Glomerular endothelial cell (primary cell): ENCODE measurements at places on chromosomes 5 and 9.

DNA sequence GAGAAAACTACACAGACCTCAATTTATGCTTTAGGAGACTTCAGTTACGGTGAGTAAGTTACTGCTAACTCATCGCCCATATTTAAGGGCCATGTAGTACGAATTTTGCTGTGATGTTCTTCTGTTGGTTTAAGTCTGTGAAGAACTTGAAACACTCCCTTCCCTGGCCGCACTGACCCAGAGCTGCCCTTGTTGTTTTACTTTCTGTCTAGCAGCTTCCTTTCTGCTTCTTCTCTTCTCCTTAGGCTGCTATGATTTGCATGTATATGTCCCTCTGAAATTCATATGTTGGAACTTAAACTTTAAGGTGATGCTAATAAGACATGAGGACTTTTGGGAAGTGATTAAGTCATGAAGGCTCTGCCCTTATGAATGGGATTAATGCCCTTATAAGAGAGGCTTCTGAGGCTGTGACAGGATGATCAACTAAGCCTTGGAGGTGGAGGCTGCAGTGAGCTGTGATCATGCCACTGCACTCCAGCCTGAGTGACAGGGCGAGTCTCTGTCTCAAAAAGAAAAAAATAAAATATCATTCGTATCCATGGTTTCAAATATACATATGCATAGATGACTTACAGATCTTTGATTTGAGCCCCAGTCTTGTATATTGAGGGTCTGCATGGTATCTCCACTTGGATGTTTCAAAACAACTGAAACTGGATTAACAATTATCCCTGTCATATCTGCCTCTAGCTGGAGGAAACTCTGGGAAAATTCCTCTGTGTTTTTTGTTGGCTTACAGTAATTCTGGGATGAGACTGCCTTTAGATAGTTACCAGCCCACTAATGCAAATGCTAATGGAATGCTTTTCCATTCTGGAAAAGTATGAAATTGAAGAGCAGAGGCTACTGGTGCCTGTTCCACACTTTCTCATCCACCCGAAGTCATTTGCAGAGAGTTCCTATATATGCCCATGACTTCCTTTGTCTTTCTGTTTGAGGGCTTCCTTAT lies 263.4 kb upstream of the ACTBL2 start:
- no peak for DNase-seq

DNA sequence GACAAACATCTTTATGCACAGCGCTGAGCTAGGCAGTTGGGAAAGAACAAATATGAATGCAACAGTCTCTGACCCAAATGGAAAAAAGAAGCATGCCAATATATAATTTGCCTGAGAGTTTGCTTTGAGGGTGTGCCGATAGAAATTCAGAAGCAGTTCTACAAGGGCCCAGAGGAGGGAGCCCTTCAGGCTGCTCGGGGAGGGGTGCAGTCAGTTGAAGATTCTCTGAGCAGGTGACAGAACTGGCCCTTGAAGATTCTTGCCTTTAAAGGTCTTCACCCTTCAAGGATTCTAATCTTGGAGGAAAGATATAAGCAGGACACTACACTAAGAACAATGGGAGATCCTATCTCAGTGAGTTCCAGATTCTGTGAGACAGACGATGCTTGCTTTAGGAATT lies 3.7 kb upstream of the PAPPA start:
- no peak for DNase-seq

DNA sequence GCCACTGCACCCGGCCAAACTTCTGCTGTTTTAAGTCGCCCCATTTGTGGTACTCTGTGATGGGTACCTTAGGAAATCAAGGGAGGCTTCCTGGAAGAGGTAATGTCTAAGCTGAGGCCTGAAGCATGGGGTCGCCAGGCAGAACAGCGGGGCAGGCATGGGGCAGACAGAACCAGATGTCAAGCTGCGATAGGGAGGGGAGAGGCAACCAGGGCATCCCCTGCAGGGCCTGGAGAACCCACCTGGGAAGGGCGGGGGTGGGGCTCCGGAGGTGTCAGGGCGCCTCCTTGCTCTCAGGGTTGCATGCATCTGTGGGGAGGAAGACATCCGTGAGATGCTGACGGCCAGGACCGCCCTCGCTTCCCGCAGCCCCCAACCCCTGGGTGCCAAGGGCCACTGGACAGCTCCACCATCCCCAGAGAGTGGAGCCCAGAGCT lies 2.8 kb downstream of the LCN15 start:
- no peak for DNase-seq

GRCh38 chr5:140795259-140795641 lies 598 bp downstream of the PCDHA2 start:
- no peak for DNase-seq

DNA sequence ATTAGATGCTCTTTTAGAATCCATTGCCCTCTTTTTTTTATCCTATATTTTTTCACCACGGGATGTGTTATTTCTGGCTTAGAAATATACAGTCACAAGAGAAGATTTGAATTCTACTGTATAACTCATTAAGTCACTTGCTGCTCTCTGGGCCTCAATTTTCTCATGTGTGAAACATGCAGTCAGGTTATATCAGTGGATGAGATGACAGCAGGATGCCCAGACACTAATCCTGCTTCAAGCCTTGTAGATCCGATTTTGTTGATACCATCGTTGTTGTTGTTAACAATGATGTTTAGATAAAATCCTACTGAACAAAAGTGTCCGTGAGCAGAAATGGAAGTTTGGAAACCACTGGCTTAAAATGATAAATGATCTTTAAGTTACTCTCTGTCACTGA lies 421.9 kb upstream of the DMAC1 start:
- no peak for DNase-seq

DNA sequence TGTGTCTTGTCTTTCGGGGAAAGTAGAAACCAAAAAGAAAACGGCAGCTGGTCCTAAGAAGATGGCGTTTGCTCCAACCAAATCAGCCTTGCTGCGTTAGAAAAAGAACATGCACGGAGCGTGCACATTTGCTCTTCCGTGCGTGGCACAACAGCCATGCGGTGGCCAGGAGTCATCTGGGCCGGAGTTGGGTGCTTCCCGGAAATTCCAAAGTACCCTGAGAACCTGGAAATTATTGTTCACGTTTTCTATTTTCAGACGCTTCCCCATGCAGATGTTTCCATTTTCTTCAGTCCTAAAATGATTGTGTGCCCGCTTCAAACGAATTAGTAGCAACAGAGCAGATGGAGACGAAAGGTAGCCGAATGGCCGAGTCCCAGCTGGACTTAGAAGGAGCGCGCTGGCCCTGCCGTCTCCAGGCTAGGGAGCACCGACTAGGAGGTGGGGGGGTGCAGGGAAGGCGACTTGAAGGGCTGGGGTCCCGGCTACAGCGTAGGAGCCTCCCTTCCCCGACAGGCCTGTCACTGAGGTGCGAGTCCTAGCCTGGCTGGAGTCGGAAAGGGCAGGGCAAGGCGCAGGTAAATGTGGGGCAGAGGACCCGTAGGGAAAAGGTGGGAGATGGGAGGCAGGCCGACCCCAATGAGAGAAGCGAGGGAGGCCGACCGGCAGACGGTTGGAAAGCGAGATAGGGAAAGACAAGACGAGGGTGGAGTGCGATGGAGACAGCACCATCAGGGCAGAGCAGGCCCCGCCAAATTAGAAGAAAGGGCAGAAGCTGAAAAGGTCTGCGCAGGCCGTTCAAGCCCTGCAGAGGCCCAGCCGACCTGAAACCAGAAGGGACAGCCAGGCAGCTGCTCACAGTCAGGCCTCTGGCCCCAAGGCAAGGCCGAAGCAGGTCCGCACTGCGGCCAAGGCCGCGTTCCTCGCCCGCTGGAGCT lies 1.4 kb downstream of the BARX1 start:
- no peak for DNase-seq

DNA sequence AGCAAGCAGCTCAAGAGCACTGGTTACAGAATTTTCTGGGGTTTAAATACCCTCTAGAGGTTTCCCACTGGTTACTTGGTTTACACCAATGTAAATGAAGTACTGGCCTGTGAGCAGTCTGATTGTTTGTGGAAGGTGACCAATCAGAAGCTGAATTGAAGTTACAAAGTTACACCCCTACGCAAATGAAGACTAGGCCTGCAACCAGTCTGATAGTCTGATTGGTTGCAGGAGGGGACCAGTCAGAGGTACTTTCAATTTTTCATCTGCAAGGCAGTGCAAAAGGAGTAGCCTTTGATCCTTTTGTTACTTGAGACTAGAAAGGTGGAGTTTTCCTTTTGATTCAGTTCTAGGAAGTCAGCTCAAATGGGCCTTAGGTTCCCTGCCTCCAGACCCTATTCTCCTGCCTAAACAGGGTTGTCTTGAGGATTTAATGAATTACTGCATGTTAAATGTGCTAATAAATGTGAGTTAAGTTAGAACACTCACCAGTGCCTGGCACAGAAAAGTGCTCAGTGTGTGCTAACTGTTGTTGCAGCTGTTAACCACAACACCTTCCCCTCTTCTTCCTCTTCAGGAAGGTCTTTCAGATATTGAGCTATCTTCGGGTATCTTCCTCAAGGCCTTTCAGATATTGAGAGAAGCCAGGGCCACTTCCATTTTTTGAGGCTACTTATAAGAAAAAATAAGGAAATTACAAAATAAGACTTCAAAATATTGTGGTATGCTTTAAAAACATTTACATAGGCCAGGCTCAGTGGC lies 32.1 kb upstream of the CLINT1 start:
- no peak for DNase-seq

DNA sequence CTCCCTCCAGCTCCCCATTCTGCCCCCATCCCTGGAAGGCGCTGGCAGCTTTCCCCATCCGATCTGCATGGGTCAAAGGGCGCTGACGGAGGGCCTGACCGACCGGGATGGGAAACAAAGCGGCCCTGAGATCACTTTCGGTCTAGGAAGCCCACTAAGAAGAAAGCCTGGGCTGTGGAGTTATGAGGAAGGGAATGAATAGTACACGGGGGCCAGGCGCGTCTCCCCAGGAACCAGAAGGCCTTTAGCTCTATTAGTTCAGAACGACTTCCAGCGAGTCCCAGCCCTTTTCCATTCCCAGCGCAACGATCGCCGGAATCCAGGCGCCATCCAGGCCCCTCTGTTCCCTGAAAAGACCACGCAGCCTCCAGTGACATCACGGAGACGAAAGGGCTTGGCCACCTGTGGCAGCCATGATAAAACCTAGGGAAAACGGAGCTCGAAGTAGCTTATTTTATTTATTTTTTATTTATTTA lies 70.1 kb upstream of the CCDC180 start:
- no peak for DNase-seq

- DNase-seq = no peak
Observed at GRCh38 chr9:107784235-107784958, 294.8 kb upstream of the KLF4 start.

GRCh38 chr5:100890461-100891008 lies 12.5 kb downstream of the ST8SIA4 start:
- DNase-seq = no peak

DNA sequence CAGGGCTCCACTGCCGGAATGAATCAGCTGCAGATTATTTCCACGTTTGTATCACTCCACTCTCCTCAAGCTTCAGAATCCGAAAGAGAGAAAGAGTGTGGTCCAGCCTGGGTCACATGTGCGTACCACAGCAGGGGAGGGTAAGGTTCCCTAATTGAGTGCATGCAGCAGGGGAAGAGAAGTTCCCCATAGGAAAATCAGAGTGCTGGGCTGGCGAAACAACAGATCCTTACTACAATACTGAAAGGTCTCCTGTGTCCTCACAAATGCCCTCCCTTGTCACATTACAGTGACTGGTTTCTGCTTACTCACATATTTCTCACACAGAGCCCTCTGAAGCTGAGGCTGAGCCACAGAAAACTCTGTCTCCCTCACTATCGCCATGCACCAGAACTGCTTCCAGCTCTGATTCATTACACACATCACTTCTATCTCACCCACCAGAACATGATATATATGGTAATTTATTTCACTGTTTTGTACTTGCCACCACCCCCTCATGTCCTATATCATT lies 532.2 kb upstream of the TUSC1 start:
- DNase-seq = no peak

DNA sequence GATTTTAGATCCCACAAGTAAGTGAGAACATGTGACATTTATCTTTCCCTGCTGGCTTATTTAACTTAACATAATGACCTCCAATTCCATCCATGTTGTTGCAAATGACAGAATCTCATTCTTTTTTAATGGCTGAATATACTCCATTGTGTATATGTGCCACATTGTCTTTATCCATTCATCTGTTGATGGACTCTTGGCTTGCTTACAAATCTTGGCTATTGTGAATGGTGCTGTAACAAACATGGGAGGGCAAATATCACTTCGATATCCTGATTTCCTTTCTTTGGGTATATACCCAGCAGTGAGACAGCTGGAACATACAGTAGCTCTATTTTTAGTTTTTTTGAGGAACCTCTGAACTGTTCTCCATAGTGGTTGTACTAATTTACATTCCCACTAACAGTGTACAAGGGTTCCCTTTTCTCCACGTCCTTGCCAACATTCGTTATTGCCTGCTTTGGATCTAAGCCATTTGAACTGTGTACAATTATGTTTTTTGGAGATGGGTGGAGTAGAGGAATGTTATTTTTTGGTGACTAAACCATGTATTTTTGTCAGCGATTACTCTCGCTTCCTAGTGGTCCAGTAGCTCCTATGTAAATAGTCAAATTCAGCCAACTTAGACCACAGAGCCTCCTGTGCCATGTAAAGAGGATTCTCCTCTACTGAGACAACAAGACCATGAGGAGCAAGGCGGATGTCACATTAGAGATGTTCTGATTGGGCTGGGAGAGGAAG lies 60.6 kb downstream of the TNFSF15 start:
- DNase-seq = no peak

GRCh38 chr9:93808115-93809029 lies 146.8 kb downstream of the BARX1 start:
- no peak for DNase-seq

DNA sequence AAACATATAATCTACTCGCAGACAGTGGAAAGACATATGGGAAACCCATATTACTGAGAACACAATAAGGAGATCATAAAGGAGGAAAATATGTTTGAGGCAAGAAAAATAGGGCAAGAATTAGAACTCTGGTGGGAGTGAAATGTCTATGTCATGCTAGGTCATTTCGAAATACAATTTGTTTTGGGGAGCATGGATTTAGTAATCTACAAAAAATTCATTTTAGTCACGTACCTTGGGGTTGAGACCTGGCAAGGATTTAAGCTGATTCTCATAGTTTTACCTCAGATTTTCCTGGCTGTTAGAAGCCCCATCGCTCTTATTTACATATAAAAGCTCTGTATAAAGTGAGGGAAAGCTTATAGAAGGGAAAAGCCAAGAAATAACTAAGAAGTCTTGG lies 11.5 kb upstream of the CSNK1G3 start:
- no peak for DNase-seq

GRCh38 chr5:159782197-159782994 lies 133.9 kb upstream of the ADRA1B start:
- DNase-seq = no peak
